ENCODE measurements at places on chromosomes 5 and 9.

- DNase-seq = no peak
These were observed at the start of gene PCDH1 for GRCh38 chr5:141878186-141878710. Gene PCDH1 (minus strand): TSS chr5:141878410. CDS start chr5:141878262, 148 bp downstream.

DNA sequence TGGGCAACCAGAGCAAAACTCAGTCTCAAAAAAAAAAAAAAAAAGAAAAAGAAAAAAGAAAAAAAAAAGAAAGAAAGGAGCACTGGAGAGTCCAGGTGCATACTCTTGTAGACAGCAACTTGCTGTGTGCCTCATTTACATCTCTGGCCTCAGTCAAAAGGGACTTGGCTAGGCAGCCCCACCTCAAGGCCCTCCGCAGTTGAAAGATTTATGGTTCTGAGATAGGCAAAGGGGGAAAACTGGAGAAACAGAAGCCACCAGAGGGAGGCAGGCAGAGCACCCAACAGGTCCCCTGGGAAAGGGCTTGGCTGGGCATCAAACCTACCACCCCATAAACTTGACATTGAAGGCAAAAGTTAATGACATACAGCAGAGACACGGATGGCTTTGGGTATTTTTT lies 6.1 kb downstream of the ORM2 start:
- no peak for DNase-seq

GRCh38 chr5:178490935-178491652 lies 99.1 kb downstream of the COL23A1 start:
- DNase-seq = no peak

DNA sequence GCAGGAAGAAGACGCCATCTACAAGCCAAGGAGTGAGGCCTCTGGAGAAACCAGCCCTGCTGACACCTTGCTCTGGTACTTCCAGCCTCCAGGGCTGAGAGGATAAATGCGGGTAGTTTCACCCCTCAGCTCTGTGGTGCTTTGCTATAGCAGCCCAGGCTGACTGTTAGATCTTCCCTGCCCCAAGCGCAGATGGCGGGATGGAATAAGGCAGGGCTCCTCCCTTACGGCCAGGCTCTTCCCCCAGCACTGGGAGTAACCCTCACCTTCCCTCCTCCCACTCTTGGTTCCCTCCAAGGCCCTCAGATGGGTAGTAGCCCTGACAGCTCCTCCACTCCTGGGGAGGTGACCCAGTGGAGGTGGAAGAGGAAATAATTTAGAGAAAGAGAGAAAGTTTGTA lies 285.1 kb downstream of the GADD45G start:
- no peak for DNase-seq

DNA sequence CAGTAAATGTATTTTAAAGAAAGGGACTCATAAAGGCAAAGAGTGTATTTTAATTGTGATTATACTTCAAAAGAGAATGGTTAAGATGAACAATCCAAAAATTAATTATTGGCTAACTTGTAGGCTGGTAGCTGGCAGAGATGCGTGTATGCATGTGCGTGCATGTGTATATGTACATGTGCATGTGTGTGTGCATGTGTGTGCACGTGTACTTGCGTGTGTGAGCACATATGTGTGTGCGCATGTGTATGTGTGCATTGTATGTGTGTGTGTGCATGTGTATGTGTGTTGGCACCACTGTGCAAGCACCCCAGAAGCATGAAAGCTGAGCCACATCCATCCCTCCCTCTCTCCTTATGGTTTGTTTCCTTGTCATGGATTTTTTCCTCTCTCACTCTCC lies 83.0 kb upstream of the SLC1A3 start:
- no peak for DNase-seq

DNA sequence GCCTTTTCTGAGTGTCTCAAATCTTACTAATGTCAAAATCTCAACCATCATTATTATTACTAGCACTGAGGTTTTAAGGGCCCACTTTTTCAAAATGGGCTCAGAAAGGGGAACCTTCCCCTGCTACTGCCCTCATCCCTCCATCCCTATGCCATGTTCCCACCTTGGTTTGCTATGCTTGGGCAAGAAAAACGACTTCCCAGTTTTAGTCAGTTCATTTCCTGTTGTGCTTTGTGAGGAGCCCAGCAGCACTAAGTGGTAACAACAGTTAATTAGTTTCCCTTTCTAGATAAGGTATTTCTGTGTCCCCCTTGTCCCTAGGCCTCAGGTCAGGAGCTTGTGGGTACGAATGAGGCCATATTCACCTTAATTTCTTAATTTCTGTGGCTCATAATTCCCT lies 595.2 kb downstream of the RAB3C start:
- no peak for DNase-seq

GRCh38 chr5:140246378-140247122 lies 56.4 kb downstream of the PFDN1 start:
- no peak for DNase-seq

All from cortex of kidney (tissue), 1 donor.